ENCODE measurements at places on chromosomes 3 and 15. TPM values are rescaled to one million over a fixed set of nuclear protein-coding genes. Genes with fewer than 3 reads are reported as not detected.

SPINT1 gene
- 190 TPM for total RNA-seq

CAMK2N2 gene
- total RNA-seq, result not detected

CYP11A1 gene
- total RNA-seq, result 1.6 TPM

NFKBIZ gene
- total RNA-seq, result 119 TPM

EPHA6 gene
- not detected for total RNA-seq

CFAP92 gene
- 0.39 TPM for total RNA-seq

HTD2 gene
- 6.3 TPM for total RNA-seq

CCDC80 gene
- 1,789 TPM for total RNA-seq

CCNL1 gene
- total RNA-seq, result 140 TPM

RAB27A gene
- total RNA-seq, result 5.7 TPM

POTEB gene
- not detected for total RNA-seq

SEMA5B gene
- total RNA-seq, result not detected

DNAH12 gene
- 0.11 TPM for total RNA-seq

ADAMTSL3 gene
- not detected for total RNA-seq

POLQ gene
- 2.4 TPM for total RNA-seq

ITIH3 gene
- not detected for total RNA-seq

GOLGA8T gene
- total RNA-seq, result not detected

GNB4 gene
- total RNA-seq, result 31.8 TPM

AGBL1 gene
- not detected for total RNA-seq

OIP5 gene
- 2.7 TPM for total RNA-seq

PIF1 gene
- total RNA-seq, result 3.9 TPM

GHSR gene
- not detected for total RNA-seq

LRTM1 gene
- total RNA-seq, result 0.39 TPM

ARPIN gene
- 10.7 TPM for total RNA-seq

AMOTL2 gene
- 300 TPM for total RNA-seq

ZBBX gene
- total RNA-seq, result not detected

CCDC39 gene
- not detected for total RNA-seq

C3orf22 gene
- not detected for total RNA-seq

SAXO2 gene
- total RNA-seq, result 0.39 TPM

C2CD4A gene
- total RNA-seq, result 0.11 TPM

SLC28A2 gene
- not detected for total RNA-seq

TMA7 gene
- 123 TPM for total RNA-seq

P2RY1 gene
- total RNA-seq, result under 0.01 TPM

TRPM1 gene
- total RNA-seq, result not detected

IMPG2 gene
- 1.2 TPM for total RNA-seq

ZDHHC3 gene
- total RNA-seq, result 202 TPM

ACTC1 gene
- 0.11 TPM for total RNA-seq

CILP gene
- under 0.01 TPM for total RNA-seq

CYP1A1 gene
- total RNA-seq, result not detected

THSD4 gene
- 67.5 TPM for total RNA-seq

LRRN1 gene
- 0.79 TPM for total RNA-seq

FAM174B gene
- 10.3 TPM for total RNA-seq

SKOR1 gene
- total RNA-seq, result 0.79 TPM

SNRK gene
- 9.8 TPM for total RNA-seq

Measured in placental epithelial cell (primary cell).